Sciatic nerve (tissue), 2 donors: ENCODE measurements at places on chromosomes 2 and 18.

DNA sequence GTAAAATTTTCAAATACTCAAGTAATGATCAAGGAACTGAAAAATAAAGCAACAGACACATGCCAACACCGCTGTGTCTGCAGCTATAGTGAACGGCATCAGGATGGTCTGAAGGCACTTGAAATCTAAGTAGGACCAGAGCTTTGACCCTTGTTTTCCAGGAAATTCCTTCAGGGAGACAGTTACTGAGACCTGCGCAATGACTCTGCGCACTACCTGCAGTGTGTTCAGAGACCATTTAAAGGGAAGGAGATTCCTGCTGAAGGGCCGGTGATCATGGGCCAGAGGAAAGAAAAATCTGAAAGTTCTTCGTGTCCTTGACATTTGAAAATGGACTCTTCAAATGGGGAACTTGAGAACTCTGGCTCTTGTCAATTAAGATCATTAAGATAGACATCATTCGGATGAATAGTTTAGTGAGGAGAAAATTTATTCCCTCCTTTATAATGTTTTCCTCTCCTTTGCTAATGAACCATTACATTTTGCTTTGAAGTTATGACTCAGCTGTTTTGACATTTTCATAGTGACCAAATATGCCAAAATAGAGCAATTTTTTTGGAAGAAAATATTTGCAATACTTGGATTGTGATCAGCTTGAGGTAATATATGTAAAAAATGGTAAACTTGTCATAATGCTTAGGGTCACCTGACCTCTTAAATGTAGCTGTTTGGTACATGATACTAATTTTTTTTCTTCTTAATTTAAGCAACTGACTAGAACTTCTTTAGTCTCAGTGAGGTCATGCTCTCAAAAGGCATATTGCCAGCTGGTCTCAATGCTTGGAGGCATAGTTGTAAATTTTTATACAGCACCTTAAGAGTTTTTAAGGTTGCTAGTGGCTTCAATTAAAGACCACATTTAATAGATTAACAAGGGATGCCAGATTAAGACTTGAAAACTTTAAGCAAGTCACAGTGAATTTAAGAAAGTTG is 329.3 kb downstream of the ARHGAP15 start:
- no peak for DNase-seq

DNA sequence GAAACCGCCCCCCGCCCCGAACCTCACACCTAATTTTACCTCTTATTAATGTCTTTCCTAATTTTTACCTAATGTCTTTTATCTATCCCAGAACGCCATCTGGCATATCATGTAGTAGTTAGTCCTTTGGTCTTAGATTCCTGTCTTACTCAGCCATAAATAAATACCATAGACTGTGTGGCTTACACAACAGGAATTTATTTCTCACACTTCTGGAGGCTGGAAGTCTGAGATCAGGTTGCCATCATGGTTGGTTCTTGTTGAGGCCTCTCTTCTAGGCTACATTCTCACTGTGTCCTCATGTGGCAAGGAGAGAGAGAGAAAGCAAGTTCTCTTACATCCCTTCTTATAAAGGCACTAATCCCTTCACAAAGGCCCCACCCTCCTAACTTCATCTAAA is 46.8 kb downstream of the RHBDD1 start:
- no peak for DNase-seq

DNA sequence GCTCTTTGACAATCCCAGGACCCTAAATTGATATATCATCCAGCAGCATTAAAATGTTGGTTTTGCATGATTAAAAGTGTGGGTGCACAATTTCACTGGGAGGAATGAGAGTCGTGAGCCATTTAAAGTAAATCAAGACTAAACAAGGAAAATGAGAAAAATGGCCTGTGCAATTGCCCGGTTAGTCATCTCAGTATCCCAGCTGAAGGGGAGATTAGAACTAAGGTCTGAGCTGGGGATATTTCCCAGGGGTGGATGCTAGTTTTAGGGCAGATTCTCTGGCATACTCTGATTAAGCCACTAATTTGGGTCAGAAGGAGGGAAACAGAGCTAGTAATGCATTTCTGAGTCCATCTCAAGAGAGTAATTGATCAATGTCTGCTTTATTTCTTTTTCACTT is 177.2 kb downstream of the EN1 start:
- DNase-seq = no peak

GRCh38 chr2:99356853-99357252 is 19.7 kb downstream of the EIF5B start:
- no peak for DNase-seq

GRCh38 chr2:183459466-183459865 is 335.2 kb downstream of the NUP35 start:
- DNase-seq = no peak

DNA sequence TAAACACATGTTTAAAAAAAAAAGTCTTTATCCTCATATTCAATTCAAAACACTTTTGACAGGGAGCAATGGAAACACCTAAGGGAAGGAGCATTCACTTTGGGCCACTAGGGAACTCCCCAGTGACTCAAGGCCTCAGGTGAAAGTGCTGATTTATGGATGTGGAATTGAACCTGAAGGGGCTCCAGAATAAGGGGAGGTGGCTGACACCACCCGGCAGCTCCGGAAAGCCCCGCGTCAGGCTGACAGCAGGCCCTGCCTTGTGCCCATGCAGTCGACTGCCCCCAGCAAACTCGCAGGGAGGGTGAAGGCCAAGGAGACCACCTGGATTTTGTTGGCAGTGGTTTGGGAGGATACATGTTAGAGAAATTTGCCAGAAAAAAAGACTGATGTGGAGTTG is 275.3 kb upstream of the NCKAP5 start:
- DNase-seq = no peak

GRCh38 chr18:68893354-68893753 is 95.5 kb downstream of the CCDC102B start:
- no peak for DNase-seq

DNA sequence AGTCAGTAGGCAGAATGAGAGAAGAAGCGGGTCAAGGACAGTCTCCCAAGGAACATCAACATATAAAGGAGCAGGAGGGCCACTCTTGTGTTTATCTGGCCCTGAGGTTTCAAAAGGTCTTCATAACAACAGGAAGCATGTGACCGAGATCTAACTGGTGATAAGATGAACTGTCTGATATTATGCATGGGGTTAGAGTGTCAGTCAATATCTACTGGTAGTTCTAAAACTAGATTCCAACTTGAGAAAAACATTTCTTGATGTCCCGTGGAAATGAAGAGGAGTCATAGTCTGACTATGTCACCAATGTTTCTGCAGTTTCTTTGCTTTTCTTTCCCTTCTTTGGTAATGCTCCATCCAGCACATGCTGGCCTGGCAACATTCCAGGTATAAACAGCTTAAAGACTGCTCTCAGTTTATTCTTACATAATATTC is 77.5 kb upstream of the ITPRID2 start:
- DNase-seq = no peak

DNA sequence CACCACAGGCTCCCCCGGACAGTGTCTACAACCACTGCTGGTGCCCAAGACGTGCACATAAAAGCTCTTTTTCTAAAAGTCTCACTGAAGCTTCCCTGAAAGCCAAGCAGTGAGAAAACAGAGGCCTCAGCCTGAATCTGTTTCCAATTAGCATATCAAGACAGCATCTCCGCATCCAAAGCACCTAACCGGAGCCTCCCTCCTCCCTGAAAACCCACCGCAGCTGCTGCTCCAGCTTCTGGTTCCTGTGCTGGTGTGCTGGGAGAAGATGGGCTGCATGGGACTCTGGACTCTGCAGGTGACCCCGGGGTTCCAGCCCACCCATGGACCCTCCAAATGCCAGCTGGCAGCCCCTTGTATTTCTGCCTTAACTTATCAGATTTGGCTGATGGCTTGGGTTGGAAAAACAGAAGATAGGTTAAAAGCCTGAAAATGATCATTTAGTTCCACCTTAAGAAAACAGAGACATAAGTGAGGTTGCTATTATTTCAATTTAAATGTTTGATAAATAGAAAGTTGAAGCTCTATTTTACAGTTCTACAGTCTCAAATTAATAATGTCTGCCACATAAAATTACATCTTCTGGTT is 103.3 kb downstream of the TMEM18 start:
- DNase-seq = no peak

- no peak for DNase-seq
Measured at GRCh38 chr2:225501022-225501421, 101.5 kb downstream of the NYAP2 start.

- DNase-seq = no peak
Measured at GRCh38 chr2:100857915-100858314, 38.0 kb downstream of the NPAS2 start.

DNA sequence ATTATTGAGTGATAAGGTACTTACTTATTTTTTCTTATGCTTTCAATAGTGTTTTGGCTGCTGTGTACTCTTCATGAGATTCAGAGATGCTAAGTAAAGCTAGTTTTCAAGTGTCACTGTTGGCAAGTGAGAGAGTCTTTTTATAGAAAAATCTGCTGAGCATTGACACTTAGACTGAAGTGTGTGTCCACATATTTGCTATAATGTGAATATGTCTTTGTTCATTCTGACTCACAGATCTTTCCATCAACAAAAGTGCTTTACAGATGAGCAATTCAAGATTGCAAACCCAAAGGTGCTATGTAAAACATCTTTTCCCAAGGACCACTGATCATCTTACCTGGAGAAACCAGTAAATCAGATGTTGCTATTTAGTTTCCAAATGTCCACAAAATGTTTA is 410.6 kb upstream of the FIGN start:
- DNase-seq = no peak

DNA sequence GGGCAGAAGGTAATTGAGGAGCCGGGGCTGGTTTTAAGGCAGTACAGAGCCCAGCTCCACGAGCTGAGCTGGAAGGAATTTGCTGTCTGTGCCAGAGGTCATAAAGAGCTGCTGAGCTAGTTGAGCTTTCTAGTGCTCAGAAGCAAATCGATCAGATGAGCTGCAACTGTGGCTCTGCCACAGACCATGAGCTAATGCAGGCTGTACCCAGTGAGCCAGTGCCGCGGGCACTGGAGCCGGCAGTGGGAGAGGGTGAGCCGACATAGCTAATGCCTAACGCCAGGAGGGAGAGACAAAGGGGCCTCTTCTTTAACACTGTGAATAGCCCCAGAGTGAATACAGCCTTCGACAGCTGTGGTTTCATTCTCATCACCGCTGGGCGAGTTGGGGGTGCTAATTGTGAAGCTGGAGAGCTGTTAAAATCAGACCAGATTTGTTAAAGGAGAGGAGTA is 410.1 kb upstream of the TCF4 start:
- DNase-seq = no peak

- DNase-seq = no peak
Measured at GRCh38 chr2:11649093-11649492, 20.9 kb downstream of the NTSR2 start.

DNA sequence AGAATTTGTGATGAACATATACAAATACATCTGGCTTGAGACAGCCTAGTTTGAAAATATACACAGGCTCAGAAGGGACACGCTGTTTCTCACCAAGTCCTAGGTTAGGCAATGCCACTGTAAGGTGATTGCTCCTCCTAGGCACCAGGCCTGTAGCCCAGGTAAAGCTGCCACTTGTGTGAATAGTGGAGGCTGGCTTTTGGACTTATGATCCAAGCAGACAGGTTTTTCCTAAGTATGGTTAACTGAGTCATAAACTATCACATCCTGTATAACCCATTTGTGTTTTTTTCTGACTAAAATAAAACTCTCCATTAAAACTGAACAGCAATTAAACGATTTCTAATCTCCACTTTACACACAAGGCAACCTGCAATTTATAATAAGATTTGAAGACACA is 81.0 kb downstream of the SEMA4F start:
- no peak for DNase-seq

- no peak for DNase-seq
Measured at GRCh38 chr2:200454927-200455801, 54.7 kb downstream of the KCTD18 start.

DNA sequence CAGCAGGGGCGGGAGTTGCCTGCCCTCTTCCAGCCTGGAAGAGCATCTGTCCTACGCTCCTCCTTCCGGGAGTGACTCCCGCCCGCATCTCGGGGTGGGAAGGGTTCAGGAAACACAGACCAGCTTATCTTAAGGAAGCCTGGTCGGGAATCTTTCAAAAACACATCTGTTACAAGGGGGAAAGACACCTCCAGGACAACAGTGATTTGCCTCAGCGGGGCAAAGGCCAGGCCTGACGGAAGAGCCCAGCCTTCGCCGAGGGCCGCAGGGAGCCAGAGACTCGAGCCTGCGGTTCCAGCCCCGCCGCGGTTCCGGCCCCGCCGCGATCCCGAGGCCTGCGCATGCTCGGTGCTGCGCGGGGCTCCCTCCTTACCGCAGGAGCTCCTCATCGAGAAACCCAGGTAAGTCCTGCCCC is 38.1 kb upstream of the TGIF1 start:
- peak; percentile 61 for DNase-seq

- DNase-seq = peak; percentile 33
Measured at GRCh38 chr2:239688840-239689239, 288.0 kb upstream of the HDAC4 start.
